Posterior vena cava (tissue), 2 donors: ENCODE measurements at places on chromosomes 13 and 19. TPM values are rescaled to one million over a fixed set of nuclear protein-coding genes. Genes with fewer than 3 reads are reported as not detected.

ZNF93 gene
- total RNA-seq = 4.5 TPM

DHDH gene
- not detected for total RNA-seq

TNFSF9 gene
- 0.67 TPM for total RNA-seq

PCSK4 gene
- total RNA-seq = 1.8 TPM

C13orf42 gene
- total RNA-seq = not detected

AKAP8 gene
- 24.2 TPM for total RNA-seq

FOSB gene
- 33.2 TPM for total RNA-seq

CYP2B6 gene
- total RNA-seq = not detected

KLK2 gene
- total RNA-seq = not detected

KCTD4 gene
- 0.23 TPM for total RNA-seq

GPR4 gene
- 11.1 TPM for total RNA-seq

F10 gene
- 48.4 TPM for total RNA-seq

TGFBR3L gene
- 4.4 TPM for total RNA-seq

FFAR2 gene
- total RNA-seq = 1.8 TPM

CCDC169 gene
- total RNA-seq = 1.00 TPM

LGALS14 gene
- total RNA-seq = not detected

SUGP2 gene
- 51.1 TPM for total RNA-seq

SERPINE3 gene
- not detected for total RNA-seq

PTOV1 gene
- 78.7 TPM for total RNA-seq

KLF5 gene
- 6.0 TPM for total RNA-seq

SSC5D gene
- total RNA-seq = 32.4 TPM

COMP gene
- total RNA-seq = 403 TPM

SIGLECL1 gene
- total RNA-seq = not detected

ZNF254 gene
- 12.8 TPM for total RNA-seq

ABCA7 gene
- 4.0 TPM for total RNA-seq

SHISA7 gene
- not detected for total RNA-seq

PROZ gene
- not detected for total RNA-seq

MYPOP gene
- total RNA-seq = 6.1 TPM

NLRP4 gene
- total RNA-seq = not detected

MIA gene
- total RNA-seq = not detected

LRRC8E gene
- total RNA-seq = not detected

LHB gene
- total RNA-seq = not detected

CNFN gene
- 0.88 TPM for total RNA-seq

OXGR1 gene
- total RNA-seq = 0.95 TPM

MUC16 gene
- total RNA-seq = 0.10 TPM

DLL3 gene
- total RNA-seq = not detected

PRTN3 gene
- not detected for total RNA-seq

DNMT1 gene
- total RNA-seq = 59.2 TPM

FCAR gene
- 5.8 TPM for total RNA-seq

ZIC5 gene
- not detected for total RNA-seq

FCER2 gene
- 0.71 TPM for total RNA-seq

PEAK3 gene
- 2.0 TPM for total RNA-seq

CGB3 gene
- not detected for total RNA-seq

CAMSAP3 gene
- not detected for total RNA-seq

KIR3DL1 gene
- total RNA-seq = not detected

ZNF577 gene
- total RNA-seq = 9.3 TPM

KLC3 gene
- 0.37 TPM for total RNA-seq

ZNF296 gene
- 0.42 TPM for total RNA-seq
